AG08395 (cell line): ENCODE measurements at places on chromosomes 11 and 22.

DNA sequence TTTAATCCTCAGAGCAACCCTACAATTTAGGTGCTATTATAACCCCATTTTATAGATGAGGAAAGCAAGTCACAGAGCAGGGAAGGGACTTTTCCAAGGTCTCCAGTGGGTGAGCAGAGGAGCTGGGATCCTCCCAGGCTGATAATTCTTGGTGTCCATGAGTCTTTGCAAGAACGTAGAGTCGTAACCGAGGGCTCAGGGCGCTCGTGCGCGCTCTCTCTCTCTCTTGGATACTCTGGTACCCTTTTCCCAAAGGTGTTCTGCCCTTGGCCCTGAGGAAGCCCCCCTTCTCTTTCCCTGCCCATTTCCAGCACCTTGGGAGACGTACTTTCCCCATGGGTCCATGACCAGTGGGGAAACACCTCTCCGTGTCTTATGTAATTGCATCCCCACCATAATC, 5.2 kb upstream of the ZP1 start:
- DNase-seq = no peak

- no peak for DNase-seq
These were observed 10.4 kb downstream of the MMP27 start for GRCh38 chr11:102695201-102695600.

DNA sequence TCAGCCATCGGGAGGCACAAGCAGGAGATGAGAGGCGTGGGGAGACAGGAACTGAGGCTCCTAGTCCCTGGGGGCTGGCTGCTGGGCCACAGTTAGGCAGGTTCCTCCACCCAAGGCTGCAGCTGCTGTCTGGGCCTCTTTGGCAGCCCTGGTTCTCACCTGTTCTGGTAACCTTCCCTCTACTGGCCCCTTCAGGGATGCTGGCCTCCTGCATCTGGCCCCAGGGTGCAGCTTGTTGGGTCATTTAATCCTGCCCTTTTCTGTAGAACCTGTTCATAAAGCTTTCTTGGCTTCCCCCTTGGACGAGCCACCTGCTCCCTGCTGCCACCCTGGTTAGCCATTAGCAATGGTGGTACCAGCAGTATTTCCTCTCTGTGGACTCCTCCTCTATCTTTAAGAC, 5.5 kb downstream of the USH1C start:
- no peak for DNase-seq

GRCh38 chr11:65448418-65449105, 26.0 kb downstream of the NEAT1 start:
- DNase-seq = no peak

- DNase-seq = no peak
These were observed 29.4 kb downstream of the RPL27A start for GRCh38 chr11:8711895-8712442.

- DNase-seq = no peak
These were observed 75.3 kb downstream of the MED15 start for GRCh38 chr22:20582520-20583361.

- DNase-seq = no peak
These were observed 789 bp upstream of the CBX7 start for GRCh38 chr22:39153220-39153717.

GRCh38 chr11:87645626-87646025, 529.6 kb downstream of the RAB38 start:
- no peak for DNase-seq

- DNase-seq = no peak
These were observed 72.5 kb upstream of the SHISAL1 start for GRCh38 chr22:44385296-44385610.

DNA sequence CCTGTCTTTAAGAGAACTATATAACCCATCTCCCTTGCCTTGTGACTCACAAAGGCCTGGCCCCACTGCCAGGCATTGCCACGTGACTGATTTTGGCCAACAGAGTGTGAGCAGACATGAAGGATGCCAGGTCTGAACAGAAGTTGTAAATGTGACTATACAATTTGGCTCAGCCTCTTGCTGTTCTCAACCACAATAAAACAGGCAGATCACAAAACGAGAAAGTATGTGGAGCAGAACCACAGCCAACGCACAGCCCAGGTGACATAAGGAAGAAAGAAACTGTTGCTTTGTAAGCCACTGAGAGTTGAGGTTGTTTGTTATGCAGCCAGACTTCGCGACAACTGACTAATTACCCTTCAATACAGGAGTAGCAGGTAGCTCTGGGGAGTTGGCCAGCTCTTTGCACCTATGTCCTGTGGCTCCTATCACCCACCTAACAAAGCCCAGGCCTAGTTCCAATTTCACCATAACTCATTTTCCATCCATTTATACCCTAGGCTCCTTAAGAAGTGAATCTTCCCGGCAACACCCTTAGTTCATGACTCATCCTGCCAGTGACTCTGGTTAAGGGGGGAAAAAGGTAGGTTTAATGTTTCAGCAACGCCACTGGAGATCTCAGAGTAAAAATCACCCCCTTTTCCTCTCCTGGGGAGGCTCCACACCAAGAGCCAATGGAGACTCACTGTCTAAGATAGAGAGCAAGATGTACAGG, 53.7 kb downstream of the GALNT18 start:
- no peak for DNase-seq

DNA sequence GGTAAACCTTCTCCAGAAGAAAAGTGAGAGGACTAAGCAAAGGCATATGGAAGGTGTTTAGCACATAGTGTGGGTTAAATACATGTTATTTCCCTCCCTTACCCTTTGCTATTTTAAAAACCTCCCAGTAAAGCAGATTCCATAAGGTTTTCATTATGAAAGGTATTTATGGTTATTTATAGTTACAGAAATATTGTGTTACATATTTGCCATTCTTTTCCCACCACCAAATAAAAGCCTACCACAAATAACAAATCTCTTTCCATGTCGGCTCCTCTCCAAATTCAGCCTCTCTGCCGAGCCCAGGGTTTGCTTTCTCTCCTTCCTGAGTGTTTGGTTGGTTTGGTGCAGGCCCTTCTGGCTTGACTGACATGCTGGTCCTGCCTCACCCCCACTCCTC, 64.4 kb downstream of the INSC start:
- DNase-seq = peak; percentile 66

GRCh38 chr22:46549971-46550641, 12.7 kb upstream of the CELSR1 start:
- DNase-seq = no peak

DNA sequence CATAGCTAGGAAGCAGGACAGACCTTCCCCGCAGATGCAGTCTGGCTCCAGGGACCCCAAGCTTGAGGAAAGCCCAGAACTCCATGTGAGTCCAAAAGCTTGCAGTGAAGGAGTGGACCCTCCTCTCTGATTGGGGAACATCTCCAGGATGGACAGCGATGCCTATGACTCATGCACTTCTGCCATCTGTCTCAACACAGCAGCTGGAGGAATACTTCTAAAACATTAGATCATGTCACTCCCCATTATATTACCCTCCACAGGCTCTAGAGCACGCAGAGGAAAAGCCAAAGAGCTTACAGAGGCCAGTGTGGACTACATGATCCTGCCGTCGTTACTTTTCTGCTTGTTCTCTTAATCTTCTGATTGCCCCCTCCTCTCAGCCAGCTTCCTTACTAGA, 605.7 kb downstream of the INSC start:
- DNase-seq = no peak

DNA sequence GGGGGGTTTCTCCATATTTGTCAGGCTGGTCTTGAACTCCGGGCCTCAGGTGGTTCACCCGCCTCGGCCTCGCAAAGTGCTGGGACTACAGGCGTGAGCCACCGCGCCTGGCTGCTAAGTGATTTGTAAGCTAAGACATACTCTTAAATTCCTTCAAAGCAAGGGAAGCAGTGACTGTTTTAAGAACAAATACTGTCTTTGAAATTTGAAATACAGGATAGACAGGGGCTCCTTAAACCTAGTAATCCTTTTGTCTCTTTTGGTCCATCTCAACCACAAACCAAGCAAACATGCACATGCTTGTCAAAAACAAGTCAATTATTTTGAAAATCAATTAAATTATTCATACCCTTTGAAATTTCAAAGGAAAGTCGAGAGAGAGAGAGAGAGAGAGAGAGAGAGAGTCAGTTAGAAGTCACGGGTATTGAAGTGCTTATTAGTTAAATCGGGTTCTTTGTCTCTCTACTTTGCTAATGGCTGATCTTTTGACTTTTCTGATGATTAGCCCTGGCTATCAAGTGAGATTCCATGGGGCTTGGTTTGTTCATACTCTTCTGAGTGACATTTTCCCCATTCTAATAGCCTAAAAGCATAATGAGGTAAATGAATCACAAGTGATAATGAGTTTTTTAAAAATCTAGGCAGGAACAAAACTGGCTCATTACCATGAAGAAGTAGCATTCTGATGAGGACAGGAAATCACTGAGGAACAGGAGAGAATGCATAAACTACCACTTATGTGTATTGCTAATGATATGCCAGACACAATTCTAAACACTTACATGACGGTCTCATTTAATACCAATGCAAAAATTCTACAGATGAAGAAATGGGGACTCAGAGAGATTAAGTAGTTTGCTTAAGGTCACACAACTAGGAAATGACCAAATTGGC, 48.0 kb downstream of the MCHR1 start:
- no peak for DNase-seq

DNA sequence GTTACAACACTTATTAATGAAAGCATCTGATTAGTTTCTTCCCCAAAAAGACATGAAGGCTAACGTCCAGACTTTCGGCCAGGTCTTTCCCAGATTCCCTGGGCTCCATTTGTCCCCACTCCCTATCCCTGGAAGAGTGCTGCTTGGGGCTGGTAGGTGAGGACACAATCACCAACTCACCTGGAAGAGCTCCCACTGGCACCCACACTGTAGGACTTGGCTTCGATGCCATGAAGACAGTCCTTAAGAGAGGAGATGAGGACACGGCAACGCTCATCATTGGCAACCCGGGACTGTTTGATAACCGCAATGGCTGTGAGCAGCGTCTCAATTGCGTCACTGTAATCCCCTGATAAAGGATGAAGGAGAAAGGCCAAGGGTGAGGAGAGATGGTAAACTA, 18.2 kb downstream of the CPSF7 start:
- DNase-seq = no peak

DNA sequence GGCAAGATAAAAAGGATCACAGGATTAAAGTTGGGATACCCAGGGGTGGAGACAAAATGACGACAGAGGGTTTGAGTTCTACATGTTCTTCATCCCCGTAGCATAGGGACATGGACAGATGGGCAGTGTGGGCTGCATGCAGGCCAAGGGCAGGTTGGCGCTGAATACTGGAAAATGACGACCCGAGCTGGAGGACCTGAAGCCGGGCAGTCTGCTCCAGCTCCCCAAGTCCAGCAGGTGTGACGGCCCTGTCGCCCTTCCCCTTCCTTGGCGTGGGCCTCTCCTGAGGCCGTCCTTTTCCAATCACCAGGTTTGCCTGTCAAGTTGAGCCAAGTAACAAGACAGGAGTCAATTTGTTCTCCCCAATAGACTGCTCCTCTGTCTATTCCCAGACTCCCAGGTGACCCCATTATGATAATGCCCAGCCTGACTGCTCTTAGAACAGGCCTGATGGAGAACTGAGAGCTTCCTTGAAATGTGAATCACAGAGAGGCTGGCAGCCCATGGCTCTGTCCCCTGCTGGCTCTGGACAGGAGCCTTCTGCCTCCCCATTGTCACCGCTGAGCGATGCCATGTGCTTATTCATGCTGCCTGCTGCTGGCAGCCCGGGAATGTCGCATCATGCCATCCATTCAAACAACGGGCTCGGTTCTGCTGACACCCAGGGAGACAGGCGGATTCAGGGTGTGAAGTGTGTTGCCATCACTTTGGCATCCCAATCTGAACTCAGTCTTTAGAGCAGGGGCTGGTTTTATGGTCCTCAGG, 392.1 kb downstream of the NTM start:
- no peak for DNase-seq

GRCh38 chr22:43421046-43421665, 9.3 kb downstream of the MPPED1 start:
- DNase-seq = no peak

DNA sequence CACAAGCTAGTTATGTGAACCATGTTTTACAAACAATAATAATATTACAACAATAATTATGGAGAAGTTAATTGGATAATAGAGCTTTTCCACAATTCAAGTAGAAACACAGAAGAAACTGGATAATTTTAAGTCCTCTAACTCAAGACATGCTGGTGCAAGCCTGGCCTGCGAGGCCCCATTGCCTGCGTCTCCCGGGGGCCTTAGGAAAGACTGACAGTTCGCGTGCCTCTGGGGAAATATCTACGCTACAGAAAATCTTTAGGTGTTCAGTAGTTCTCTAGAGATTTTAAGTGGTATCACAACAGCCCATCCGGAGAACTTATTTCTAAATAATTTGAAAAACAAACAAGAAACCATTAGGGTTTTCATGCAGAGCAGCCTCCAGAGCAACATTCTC, 23.2 kb downstream of the GAL start:
- no peak for DNase-seq

- DNase-seq = no peak
These were observed 154.6 kb downstream of the GRIK4 start for GRCh38 chr11:120666121-120666639.

DNA sequence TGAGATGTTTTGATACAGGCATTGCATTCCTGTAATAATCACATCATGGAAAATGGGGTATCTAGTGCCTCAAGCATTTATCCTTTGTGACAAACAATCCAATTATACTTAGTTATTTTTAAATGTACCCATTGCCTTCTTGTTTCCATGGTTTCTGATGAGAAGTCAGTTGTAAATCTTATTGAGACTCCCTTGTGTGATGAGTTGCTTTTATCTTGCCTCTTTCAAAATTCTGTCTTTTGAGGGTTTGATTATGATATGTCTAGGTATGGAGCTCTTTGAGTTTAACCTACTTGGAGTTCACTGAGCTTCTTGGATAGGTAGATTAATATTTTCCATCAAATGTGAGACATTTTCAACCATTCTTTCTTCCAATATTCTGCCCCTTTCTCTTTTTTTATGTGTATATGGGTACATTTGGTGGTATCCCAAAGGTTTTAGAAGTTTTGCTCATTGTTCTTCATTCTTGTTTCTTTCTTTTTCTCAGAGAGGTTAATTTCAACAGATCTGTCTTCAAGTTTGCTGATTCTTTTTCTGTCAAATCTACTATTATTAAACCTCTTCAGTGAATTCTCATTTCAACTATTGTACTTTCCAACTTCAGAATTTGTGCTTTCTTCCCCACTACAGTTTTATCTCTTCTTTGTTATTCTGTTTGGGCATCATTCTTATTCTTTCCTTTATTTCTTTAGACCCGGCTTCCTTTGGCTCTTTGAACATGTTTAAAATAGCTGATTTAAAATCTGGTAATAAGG, 13.7 kb downstream of the NAGA start:
- DNase-seq = no peak

DNA sequence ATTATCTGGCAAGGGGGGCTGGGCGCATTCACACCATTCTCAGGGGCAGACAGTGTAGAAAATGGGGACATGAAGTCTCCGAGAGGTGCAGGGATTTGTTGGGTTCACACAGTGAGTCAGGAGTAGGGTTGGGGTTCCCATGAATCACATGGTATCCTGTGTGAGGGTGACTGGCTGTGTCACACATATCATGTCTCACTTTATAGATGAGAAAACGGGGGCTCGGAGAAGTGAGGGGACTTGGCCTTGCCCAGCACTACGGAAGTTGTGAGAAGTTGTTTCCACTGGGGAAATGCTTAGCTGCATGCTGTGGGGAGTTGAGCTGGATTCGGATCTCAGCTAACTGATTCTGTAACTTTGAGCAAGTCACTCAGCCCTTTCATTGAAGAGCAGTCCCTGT, 4.2 kb downstream of the GAL3ST3 start:
- no peak for DNase-seq

- DNase-seq = no peak
These were observed 103.5 kb downstream of the WT1 start for GRCh38 chr11:32331792-32332191.
